Cortex of kidney (tissue), 1 donor: ENCODE measurements at places on chromosomes 2 and 18.

DNA sequence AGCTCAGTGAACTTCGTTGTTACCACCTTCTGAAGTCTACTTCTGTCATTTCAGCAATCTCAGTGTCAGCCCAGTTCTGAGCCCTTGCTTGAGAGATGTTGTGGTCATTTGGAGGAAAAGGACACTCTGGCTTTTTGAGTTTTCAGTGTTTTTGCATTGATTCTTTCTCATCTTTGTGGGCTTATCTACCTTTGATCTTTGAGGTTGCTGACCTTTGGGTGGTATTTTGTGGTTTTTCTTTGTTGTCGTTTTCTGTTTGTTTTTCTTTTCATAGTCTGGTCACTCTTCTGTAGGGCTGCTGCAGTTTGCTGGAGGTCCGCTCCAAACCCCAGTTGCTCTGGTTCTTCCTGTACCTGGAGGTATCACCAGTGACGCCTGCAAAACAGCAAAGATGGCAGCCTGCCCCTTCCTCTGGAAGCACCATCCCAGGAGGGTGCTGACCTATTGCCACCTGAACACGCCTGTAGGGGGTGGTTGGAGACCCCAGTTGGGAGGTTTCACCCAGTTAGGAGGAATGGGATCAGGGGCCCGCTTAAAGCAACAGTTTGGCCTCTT is 74.7 kb downstream of the EPC2 start:
- DNase-seq = no peak

- no peak for DNase-seq
Observed at GRCh38 chr2:233053928-233054784, 6.0 kb upstream of the INPP5D start.

- DNase-seq = no peak
Observed at GRCh38 chr2:118386641-118387302, 298.5 kb downstream of the INSIG2 start.

DNA sequence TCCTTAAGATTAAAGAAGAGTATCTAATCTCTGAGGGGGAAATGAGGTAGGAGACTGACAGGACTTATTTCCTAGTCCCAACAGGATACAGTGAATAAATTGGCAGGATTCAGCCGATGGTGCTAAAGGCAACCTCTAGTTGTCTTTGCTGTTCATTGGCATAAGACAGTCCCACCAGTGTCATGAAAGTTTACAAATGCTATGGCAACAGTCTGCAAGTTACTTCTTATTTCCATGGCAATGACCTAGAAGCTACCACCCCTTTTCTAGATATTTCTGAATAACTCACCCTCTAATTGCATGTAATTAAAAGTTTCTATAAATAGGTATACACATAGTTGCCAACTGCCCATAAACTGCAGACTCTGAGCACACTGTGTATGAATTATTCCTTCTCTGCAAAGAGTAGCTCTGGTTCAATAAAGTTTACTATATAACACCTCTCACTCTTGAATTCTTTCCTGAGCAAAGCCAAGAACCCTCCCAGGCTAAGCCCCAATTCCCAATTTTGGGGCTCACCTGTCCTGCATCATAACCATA is 172.7 kb upstream of the LRATD1 start:
- DNase-seq = no peak

DNA sequence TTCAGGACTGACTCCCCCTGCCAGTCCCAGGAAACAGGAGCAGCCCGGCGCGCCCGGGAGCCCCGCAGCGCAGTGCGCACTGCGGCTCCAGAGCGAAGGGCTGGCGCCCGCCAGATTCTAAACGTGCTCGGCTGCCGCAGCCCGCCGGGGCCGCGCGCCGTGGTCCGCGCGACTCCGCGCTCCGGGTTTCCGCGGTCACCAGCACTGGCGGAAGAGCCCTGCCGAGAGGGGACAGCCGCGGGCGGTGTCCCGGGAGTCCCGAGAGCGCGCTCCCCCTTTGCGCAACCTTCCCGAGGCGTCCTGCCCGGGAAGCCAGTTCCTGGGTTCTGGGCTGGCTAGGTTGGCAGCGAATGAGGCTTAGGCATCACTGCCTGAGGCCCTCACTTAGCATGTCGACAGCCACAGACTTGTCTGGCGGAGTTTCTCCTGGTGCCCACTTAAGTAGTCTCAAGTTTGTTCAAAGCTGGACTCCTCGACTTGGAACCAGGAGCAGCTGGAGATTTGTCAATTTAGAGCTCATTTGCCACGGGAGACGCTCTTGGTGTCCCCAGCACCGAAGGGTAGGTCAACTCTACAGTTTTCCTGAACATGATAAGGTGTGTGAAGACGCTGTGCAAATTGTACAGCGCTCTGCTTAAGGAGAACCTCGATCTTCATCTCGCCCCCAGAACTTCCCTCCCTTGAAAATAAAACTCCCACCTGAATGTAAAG is 1.5 kb upstream of the VSNL1 start:
- DNase-seq = no peak

- no peak for DNase-seq
Observed at GRCh38 chr2:63872571-63873328, 31.1 kb downstream of the UGP2 start.
